ENCODE measurements at places on chromosomes 11 and 22.

DNA sequence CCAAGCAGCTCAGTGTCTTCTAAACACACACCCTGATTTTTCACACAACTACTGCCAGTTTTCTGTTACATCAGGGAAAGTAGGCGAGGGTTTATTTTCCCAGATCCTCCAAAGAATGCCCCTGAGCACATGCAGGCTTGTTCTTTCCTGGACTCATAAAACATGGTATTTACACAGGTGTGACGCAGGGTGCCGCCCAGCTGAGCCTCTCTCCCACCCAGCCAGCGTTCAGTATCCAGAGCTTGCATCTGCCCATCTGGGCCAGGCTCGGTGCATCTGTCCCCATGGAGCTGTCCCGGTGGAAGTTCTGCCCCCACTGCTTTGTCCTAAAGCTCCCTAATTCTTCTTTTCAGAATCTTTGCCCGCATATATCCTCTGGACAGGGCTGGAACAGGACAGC lies 44.8 kb upstream of the ISX start:
- DNase-seq: no peak

GRCh38 chr11:76397383-76397782 lies 16.3 kb downstream of the GVQW3 start:
- no peak for DNase-seq

GRCh38 chr22:31950226-31950625 lies 5.9 kb downstream of the YWHAH start:
- peak; percentile 28 for DNase-seq

GRCh38 chr22:23116506-23117263 lies 25.1 kb downstream of the RSPH14 start:
- DNase-seq: no peak

- DNase-seq: peak; percentile 42
These were observed 558.5 kb downstream of the MN1 start for GRCh38 chr22:27242917-27243589.

- no peak for DNase-seq
These were observed 2.3 kb upstream of the IRAG1 start for GRCh38 chr11:10695833-10696232.

- no peak for DNase-seq
These were observed 68.2 kb upstream of the SESN3 start for GRCh38 chr11:95299078-95299679.

DNA sequence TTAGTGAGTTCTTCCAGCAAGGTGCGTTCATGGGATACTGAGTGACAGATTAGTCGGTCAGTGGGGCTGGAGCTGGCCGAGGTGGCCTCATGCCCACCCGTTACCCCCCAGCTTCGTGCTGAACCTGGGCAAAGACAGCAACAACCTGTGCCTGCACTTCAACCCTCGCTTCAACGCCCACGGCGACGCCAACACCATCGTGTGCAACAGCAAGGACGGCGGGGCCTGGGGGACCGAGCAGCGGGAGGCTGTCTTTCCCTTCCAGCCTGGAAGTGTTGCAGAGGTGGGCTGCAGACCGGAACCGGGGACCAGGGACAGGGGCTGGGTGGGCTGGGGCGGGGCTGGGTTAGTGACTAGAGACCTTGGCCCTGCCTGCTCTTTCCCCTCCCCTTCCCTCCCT lies 2.9 kb downstream of the LGALS1 start:
- no peak for DNase-seq

DNA sequence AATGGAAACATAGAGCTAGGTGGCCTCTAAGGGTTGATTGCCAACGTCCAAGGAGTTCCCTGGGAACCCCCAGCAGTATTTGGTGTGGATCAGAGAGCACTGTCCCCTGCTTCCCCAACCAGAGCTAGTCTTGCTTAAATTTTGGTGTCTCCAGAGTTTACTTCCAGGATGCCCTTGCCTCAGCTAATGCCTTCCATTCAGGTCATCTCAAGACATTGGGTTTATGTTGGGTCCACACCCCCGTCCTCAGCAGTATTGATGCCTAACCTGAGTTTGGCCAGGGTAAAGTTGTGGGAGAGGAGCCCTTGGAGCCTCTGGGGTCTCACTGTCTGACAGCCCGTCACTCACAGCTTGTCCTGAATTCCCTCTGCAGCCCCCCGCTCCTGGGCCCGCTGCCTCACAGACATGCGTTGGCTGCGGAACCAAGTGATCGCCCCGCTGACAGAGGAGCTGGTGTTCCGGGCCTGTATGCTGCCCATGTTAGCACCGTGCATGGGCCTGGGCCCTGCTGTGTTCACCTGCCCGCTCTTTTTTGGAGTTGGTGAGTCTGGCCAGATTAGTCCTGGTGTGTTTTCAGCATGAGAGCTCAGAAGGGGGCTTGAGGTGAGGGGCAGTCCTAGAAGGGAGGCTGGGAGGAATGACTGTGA lies 1.4 kb downstream of the RCE1 start:
- DNase-seq: no peak

DNA sequence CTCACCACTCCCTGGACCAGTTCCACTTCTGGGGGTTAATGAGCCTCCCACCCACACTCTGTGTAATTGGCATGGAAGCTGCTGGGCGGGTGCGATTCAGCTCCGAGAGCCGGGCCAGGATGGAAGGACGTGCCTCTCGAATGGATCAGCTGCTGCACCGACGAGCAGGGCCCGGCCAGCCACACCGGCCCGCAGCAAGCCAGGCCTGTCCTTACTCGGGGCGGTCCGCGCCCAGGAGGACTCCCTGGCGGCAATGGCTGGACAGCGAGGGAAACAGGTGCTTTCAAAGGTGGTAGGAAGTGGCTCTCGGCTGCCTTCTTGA lies 4.3 kb upstream of the SHISAL1 start:
- no peak for DNase-seq

DNA sequence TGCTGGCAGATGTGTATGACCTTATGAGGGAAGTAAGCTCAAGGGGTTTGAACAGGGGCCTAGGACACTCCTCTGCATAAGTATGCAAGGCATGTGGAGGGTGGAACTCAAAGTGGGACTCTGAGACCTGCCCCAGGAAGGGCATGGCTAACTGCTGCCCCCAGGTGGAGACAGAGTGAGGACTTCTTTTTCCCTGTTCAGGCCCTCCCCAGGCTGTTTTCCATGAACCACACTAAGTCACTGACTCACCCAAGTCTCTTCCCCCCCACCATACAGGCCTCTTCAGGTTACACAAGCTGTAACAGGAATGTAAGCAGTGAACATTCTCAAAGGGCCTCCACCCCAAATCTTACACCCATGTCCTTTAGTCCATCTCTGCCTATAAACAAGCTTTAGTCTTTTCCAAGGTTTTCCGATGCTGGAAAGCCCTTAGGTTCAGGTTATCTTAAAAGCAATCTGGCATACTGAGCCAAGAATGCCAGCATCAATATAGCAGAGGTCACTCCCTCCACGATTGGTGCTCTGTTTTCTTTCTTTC lies 13.1 kb downstream of the EEF1G start:
- DNase-seq: peak; percentile 98

DNA sequence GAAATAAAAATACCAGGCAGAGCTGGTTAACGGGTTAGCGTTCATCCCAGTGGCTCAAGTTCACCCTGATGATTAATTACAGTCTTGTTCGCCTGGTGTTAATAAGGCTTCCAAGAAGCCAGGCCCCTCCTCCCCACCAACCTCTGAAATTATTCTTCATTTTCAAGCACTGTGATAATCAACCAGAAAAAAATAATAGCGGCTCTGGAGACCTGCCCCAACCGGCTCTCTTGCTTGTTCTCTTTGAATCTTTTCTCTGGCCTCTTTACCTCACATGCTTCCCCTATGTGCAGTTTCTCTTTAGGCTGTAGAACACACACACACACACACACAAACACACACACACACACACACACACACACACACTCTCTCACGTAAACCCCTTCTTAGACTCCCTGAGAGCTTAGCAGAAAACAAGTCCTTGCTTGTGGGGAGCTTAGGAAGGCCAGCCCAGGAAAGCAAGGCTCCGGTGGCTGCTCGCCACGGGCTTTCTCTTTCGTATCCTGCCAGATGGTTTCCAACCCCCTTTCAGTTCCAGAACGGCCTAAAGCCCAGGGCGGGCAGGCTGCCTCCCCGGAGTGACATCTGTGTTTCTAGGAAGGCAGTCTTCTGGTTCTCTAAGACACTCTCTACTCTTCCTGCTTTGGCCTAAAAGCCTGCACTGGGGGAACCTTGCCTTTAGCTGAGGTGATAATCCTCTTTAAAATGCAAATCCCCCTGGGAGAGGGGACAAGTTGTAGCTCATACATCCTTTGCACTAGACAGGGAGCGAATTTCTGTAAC lies 106.4 kb upstream of the SESN3 start:
- peak; percentile 60 for DNase-seq

GRCh38 chr11:107591378-107592230 lies 657 bp downstream of the ELMOD1 start:
- DNase-seq: peak; percentile 27
